ENCODE measurements at places on chromosomes 3 and 15.

GRCh38 chr15:85625856-85626255 is 168.9 kb downstream of the KLHL25 start:
- DNase-seq = no peak

GRCh38 chr3:171753025-171753472 is 57.2 kb downstream of the PLD1 start:
- no peak for DNase-seq

DNA sequence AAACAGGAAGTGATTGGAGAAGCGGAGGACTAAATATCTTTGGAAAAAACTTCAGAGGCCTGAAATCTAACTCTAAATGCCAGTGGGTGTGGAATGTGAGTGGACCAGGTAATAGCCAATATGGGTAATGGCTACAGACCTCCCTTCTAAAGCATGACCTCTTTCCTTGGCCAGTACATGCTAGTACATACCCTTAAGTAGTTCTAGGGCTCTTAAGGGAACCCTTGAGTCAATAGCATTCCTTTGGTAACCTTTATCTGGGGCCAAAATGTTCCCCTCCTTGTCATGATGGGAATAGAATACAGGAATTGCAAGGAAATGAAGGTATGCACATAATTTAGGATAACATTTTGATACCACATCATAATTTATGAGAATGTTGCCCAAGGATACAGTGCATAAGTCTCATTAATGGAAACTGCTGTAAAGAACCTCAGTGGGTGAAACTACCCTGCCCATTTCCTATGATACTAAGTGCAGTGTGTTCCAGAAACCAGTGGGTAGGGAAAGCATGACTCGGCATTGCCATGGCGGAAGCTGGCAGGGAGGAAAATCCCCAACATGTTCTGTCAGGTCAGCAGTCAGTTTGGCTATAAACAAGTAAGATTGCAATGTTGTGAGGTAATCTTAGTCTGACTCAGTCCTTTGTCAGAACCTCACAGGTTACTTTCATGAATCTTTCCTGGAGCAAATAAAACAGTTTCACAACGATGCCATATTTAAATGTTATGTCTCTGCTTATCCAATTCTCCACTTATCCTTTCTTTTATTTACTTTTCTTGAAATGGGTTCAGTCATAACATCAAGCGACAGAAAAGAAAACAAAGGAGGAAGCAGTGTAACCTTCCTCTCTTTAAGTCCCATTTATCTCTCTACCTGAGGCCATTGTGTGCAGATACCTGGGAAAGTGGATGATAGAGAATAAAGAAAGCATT is 23.5 kb upstream of the RAP2B start:
- DNase-seq = no peak

GRCh38 chr3:169303660-169304059 is 359.9 kb downstream of the MECOM start:
- DNase-seq = no peak

DNA sequence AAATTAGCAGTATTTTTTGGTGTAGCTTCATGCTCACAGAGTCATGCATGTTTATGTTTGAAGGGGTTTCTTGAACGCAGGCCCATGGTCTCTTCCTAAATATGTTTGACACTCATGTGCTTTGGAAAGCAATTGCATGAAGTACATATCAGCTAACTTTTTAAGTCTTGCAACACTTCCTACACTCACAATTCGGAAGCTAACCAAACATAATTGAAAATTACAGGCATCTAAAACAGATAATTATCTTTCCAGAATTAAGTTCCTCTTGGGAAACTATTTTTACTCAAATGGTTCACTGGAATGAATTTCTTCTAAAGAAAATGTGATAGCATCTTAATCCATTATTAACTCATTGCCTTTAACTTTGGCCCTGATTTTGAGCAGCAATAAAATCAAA is 438.9 kb downstream of the RAP2B start:
- DNase-seq = no peak

DNA sequence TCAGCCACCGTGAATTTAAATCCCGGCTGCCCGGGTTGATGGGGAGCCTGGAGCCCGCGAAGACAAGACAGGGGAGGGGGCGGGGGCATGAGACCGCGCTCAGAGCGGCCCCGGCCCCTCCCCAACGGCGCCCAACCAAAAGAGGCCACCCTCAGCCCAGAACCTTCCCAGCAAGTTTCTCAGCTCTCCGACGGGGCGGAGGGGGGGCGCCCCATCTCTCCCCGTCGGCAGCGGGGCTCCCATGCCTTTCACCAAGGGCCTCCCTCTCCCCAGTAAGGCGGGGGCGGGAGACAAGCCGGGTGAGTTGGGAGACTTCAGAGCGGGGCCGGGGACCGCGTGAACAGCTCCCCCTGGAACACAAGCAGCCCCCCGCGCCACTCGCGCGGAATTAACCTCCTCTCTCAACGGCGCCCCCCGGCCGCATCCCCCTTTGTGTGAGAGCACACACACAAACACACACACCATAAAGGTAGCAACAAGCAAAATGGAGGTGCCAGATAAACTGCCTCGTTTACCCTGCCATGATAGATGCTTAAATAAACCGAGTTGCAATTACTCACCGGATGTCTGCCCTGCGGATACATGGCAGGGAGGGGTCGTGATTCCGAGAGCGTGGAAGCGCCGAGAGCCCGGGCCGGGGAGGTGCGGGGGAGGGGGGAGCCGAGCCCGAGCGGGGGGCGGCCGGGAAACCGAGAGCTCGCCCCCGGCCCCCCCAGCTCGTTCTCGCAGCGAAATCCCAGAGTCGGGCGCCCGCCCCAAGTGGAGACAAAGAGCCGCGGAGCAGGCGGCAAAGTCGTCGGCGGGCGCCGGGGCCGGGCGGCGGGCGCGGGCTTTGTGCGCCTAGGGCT is 1.3 kb downstream of the TLE3 start:
- DNase-seq = no peak

GRCh38 chr3:117411971-117412370 is 702.4 kb downstream of the TUSC7 start:
- DNase-seq = no peak

DNA sequence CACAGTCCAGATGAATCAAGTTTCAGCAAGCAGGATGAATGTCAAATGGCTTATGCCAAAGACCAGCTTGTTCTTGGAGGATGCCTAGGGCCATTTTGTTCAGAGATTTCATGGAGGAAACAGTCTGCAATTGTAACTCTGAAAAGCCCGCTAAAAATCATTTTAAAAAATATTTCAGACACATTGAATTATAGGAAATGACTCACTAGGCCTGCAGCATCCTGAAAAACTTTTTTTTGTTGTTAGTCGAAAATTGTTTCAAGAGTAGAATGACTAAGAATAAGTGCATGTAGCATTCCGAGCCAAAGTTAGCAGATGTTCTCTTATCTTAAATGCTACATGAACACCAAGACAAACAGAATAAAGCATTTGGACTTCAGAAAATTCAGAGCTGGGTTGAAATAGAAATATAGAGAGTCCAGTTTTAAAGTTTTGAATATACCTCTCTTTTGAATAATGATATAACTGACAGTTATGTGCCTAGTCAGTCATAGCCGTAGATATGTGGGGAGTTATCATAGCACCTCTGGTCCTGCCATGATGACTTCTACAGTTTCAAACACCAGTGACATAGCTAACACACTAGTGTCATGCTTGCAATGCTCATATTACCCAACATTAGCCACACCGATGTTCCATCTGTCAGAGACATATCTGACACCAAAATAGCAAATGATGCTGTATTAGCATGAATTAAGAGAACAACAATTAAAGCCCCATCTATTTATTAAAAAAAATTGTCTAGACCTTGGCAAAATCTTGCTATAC is 1462.8 kb upstream of the GBE1 start:
- no peak for DNase-seq

DNA sequence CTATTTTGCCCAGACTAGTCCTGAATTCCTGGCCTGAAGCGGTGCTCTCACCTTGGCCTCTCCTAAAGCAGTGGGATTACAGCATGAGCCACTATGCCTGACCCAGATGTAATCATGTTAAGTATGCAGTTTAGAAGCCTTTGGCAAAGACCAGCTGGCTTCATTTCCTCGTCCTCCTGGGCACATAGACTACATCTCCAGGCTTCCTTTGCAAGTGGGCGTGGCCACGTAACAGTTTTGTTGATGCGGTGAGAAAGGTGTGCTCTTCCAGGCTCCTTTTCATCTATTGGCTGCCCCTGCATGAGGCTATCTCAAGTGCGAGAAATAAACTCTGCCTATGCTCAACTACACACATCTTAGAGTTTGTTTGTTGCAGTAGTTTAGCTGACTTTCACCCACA is 13.0 kb downstream of the SV2B start:
- no peak for DNase-seq

DNA sequence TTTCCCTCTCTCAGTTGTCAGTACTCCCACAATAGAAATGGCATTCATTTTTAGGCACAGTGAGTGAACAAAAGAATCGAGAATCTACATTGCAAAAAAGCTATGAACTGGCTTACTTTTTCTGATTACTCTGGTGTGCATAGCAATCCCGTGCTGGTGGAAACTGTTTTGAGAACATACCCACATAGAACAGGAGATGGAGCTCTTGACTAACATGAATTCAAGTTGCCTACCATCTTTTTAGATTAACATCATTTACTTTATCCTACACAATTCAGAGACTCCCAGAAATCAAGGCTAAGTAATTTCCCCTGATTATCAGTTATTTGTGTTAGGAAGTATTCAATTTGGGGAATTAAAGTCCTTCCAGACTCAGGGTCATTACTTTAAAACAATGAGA is 326.6 kb downstream of the ARPP21 start:
- no peak for DNase-seq

DNA sequence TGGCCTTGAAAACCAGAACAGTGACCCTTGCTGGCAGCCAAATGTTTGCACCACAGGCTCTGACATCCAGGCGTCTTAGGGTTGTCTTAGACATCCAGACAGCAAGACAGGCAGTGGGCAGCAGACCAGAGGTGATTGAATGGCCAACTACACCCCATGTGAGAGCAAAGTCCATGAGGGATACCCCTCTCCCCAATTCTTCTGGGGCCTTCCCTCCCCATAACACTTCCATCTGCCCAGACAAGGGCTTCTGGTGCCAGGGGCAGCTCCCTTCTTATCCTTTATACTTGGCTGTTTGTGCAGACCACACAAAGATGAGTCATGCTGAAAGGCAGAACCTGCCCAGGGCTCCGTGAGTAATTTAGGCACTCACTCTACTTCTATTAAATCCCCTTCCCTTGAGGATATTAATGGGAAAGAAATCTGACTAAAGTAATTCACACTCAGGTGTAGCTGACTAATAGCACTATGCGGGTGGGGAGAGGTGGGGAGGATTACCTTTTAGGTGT is 257.9 kb downstream of the UACA start:
- no peak for DNase-seq

GRCh38 chr15:85047271-85047948 is 65.8 kb downstream of the PDE8A start:
- DNase-seq = no peak

DNA sequence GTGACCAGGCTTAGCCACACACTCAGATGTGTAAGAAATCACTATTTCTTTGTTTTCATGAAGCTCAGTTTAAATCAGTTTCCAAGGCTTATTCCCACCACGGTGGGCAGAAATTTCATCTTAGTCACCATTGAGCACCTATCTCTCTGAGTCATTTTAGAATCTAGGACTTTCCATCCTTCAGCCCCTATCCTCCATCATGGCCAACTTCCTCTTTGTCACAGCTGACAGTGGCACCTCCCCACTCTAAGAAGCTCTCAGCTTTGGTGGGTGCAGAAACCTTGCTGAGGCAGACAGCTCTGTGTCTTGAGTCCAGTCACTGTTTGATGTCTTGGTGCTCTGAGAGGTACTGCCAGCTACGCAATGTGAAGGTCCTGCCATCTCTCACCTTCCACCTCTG is 32.9 kb downstream of the SNTN start:
- no peak for DNase-seq

DNA sequence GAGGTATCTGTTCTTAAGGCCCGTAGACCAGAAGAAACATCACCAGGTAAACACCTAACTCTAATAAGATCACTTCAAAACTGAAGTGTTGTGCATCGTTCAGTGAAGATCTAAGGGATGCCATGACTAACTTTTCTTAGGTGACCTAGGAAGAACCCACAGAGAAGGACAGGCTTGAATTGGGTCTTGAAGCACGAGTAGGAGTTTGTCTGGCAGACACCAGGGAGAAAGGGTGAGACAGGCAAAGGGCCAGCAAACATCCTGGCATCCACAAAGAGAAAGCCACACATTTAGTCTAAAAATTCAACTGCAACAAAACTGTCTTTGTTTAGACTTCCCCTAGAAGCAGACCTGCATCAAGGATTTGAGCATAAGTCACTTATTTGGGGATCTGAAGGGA is 15.5 kb upstream of the CMTM8 start:
- no peak for DNase-seq

- DNase-seq = no peak
These were observed 315.9 kb downstream of the LSAMP start for GRCh38 chr3:116129187-116129946.

DNA sequence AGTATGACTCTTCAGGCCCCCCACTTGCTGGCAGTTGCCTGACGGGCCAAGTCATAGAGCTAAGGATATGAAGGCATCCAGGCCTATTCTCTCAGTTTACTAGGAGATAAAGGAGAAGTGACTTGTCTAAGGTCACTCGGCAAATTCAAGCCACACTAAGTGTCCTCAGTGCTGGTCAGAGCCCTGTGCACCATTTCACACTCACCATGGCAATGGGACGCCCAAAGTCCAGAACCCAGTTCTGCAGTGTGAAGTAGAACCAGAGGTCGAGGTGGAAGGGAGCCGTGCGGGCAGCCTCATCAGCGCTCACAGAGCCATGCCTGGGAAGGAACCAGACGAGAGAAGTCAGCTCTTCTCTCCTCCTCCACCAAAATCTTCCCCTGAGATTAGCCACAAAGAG is 11.2 kb downstream of the CLN6 start:
- DNase-seq = no peak

DNA sequence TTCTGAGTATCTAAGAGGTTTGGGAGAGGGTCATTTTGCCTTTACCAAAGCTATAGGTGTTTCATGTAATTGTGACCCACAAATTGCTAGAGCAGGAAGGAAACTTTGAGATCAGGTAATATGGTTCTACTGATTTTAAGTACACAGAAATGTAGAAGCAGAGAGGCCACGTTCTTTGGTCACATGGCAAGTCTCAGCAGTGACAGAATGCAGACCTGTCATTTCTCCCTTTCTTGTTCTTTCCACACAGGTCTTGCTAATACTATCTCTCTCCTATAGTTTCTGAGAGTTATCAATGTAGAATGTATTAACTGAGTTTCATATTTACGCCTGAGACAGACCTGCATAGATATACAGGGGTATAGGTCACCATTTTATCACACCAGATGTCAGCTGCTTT is 10.9 kb upstream of the RTP1 start:
- DNase-seq = no peak

Measured in iPS DF 19.7 (cell line).